ENCODE measurements at places on chromosomes 3 and 15. TPM values are rescaled to one million over a fixed set of nuclear protein-coding genes. Genes with fewer than 3 reads are reported as not detected.

GRCh38 chr3:185924375-185924774 lies 13.4 kb downstream of the TRA2B start:
- no peak for DNase-seq

GRCh38 chr3:21372316-21372715 lies 378.7 kb downstream of the ZNF385D start:
- no peak for DNase-seq

GRCh38 chr3:51585197-51585596 lies 46.7 kb downstream of the RAD54L2 start:
- DNase-seq, result no peak

GRCh38 chr15:42365921-42366550 lies 6.7 kb downstream of the CAPN3 start:
- no peak for DNase-seq

DNA sequence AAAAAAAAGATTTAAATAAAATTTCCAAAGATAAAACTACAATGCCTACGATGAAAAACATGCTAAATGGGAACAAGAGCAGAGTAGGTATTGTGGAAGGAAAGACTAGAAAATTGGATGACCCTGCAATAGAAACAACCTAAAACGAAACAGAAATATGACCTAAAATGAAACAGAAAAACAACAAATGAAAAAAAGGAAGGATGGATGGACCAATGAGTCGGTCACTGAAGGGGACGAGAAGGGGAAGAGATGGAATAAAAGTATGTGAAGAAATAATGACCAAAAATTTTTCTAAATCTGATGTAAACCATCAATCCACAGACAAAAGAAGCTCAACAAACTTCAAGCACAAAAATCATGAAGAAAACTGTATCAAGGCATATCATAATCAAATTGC lies 44.8 kb downstream of the TBC1D2B start:
- no peak for DNase-seq

- DNase-seq, result no peak
Observed at GRCh38 chr15:64099379-64099778, 3.6 kb downstream of the SNX1 start.

- peak; percentile 25 for DNase-seq
Observed at GRCh38 chr3:133763797-133764683, 17.8 kb downstream of the TF start.

Gene CCR5
- not detected for polyA plus RNA-seq

Gene SLC38A3
- 56.6 TPM for polyA plus RNA-seq

Gene LSM3
- polyA plus RNA-seq, result 22.1 TPM

Gene MRPS25
- 59.9 TPM for polyA plus RNA-seq
